Suppressor macrophage treated with lipopolysaccharide for 4 hours (primary cell): ENCODE measurements at places on chromosomes 1 and 21.
A peak's percentile ranks its signal among the peaks of the same experiment; 100 is the strongest.

- DNase-seq: peak; percentile 54
Measured at GRCh38 chr1:12244078-12244477, 14.2 kb downstream of the VPS13D start.

DNA sequence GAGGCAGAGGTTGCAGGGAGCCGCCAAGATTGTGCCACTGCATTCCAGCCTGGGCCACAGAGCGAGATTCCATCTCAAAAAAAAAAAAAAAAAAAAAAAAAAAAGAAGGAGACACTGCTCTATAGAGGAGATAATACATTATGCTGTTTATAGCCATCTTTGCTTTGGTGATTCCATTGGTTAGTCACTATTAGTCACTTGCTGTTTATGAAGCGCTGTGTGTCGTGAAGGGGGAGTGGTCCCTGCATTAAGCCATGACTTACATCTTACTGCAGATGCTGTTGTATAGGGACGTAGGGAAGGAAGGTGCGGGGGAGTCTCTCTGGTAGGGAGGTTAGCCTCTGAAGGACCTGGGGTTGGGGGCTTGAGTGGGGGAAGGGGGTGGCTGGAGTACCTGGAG, 48.3 kb downstream of the HUNK start:
- DNase-seq: no peak

DNA sequence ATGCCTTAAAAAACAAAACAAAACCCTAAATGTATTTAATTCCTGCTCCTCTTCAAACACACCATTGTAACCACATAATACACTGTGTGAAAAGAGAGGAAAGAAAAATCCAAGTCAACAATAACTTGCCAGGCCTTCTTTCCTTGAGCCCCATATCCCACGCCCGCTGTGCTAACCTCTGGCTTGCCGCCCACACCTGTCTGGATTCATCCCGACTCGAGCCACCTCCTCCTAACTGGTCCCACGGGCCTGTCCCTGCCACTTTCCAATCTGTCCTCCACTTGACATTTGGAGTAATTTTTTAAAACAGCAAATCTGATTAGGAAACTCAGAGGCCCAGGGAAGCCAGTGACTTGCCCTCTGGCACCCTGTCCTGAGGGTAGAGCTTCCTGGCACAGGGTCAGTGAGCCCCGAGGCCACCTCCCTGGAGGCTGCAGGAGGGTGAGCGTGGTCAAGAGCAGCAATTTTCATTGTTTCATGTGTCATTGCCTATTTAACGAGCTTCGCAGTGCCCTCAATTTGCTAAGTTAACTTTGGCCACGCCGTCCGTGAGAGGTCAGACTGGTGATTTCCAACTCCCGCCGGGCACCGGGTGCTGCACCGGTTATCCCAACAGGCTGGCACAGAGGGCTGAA, 54.1 kb downstream of the B3GALT5 start:
- DNase-seq: no peak

- DNase-seq: no peak
Measured at GRCh38 chr1:43246466-43247213, 23.1 kb upstream of the TMEM125 start.

- no peak for DNase-seq
Measured at GRCh38 chr1:25738499-25738898, 61.5 kb upstream of the SELENON start.

DNA sequence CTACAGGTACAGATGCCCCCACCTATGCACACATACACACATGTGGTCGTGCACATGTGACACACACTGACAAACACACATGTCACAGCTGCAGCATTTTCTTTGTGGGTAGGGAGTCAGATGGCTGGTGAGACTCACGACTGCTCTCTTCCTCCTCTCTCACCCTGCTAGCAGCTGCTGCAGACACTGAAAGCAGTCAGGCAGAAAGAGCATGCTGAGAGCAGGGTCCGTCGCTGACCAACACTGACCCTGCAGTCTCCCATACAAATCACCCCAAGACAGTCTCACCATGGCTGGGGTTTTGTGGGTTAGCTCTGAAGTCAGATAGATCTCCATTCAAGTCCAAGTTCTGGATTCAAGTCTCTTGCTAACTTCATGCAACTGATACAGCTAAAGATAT, 188.3 kb downstream of the ASTN1 start:
- DNase-seq: no peak

DNA sequence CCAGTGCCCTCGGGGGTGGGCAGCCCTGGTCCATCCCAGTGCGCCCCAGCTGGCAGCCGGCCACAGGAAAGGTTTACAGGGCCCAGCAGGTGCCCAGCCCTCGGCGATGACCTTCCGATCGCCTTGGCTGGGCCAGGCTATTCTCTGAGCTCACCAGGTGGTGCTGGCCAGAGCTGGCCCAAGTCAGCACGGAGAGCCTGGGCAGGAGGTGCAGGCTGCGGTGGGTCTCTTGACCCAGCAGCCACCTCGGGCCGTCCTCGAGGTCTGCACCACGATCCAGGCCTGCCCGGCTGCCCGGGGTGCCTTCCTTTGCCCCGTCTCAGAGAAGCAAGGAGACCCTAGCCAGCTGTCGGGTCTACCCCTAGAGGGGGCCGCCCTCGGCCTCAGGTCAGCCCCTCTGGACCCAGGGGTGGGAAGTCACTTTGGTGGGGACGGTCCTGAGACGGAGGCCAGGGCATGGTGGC, 370 bp downstream of the PERM1 start:
- DNase-seq: no peak

DNA sequence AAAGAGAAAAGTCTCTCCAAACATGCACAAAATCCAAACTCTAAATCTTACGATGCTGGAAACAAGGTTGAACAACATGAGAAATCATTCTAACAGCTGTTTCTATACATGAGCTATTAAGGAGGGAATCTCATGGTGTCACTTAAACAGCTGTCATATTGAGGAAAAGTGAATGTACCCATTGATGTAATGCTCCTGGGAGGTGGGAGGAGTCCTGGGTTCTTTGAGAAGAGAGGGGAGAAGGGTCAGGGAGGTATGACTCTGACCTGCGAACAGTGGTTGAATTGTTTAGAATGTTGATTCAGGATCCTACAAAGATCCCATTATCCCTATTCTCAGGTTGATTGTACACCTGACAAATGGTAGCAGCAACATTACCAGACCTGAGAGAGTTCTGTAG, 49.3 kb downstream of the ZC3H11B start:
- DNase-seq: no peak

GRCh38 chr1:110605901-110606656, at the start of gene KCNA2:
Gene KCNA2 (minus strand): TSS chr1:110606358. CDS start chr1:110604782, 1,576 bp downstream.
- DNase-seq: no peak

GRCh38 chr1:166300767-166301166, 134.0 kb upstream of the FAM78B start:
- no peak for DNase-seq

- no peak for DNase-seq
Measured at GRCh38 chr1:164672588-164672987, 113.6 kb downstream of the PBX1 start.

DNA sequence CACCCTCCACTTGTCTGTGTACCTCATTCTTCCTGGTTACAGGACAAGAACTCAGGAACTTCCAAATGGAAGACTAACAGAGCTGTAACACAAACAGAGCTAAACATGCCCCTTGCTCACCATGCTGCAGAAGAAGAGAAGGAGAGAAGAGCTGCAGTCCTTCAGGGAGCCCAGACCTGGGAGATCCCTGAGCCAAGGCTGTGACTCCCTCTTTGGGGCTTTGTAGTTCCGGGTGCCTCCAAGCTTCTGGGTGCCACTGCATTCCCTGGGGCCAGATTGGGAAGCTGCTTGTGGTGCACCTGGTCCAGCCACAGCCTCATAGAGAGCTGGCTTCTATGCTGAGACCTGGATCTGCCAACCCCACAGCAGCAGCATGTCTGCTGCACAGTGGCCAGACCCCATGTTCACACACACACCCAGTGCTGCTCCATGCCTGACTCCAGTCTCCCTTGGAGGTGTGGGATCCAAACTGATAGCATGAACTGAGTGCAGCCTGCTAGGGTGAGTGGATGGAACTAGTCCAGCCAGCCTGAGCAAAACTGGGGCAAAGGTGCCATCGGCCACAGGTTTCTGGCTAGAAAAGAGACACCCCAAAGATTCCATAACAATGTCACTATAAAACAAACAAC, 263.0 kb upstream of the NRIP1 start:
- DNase-seq: no peak

- DNase-seq: peak; percentile 90
Measured at GRCh38 chr1:41728403-41729202, 190.1 kb downstream of the HIVEP3 start.

GRCh38 chr1:60950224-60951063, 131.9 kb upstream of the NFIA start:
- no peak for DNase-seq

DNA sequence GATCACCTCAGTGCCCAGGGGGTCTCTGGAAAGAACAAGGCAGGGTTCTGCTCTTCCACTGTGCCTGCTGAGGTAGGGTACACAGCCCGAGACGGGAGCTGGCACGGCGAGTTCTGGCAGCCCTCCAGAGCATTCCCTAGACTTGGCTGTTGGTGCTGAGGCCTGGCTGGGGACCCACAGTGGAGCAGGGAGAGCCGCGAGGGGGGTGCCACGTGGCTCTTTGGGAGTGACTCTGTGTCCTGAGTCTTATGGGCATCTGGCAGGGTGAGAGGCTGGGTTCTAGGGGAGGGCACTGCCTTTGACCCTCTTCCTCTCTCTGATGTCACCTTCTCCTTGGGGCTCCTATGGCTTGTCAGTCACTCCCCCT, 336.4 kb downstream of the CAMTA1 start:
- no peak for DNase-seq

DNA sequence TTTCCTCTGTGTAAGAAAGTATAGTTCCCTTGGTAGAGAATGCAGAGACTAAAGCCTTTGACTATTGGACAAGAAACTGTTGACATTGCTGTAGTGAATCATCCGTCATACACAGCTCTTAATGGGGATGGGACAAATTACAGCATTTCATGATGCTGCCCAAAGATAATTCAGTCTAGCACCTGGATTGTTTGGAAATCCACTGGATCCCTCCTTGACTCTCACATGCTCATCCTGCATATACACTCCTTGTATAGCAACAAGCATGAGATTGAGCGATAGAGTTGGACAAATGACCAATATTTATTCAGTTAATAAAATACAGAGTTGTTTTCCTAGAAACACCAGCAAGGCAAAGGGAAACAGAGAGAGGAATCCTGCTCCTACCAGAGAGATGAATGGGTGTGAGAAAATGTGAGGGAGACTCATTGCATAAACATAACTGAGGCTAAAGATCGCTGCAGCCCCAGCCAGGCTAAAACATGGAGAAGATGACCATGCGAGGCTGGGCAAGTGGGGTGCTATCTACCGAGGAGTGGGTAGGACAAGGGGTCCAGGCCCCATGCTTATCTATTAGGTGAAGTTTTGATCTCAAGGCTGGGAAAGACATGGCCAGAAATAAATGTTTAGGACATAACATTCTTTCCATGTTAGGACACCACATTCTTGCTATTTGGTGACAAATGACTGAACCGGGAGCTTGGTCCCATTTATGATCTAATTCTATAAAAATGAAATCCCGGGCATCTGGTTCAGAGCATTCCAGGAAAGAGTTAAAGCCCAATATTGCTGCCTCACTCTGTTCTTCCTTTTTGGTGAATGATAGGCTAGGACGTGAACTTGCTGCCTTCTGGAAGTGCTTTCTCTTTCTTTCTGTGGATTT, 153.2 kb downstream of the TGFB2 start:
- no peak for DNase-seq

DNA sequence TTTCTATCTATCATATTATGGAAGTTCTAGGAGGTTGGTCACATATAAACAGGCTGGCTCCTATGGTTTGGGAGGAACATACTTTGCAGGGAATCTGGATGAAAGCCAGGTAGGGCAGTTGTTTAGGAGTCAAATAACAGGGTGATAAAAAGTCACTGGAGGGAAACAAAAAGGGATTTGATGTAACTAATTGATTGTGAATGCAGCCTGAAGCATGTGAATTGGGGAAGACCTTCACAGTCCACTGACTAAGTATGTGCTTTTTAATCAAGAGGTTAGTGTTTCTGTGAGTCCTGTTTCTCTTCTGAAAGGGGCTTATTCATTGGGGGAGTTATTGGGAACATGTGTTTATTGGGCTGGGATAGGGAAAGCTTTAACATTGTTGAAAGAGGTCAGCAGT, 41.3 kb downstream of the HMCN1 start:
- DNase-seq: no peak

DNA sequence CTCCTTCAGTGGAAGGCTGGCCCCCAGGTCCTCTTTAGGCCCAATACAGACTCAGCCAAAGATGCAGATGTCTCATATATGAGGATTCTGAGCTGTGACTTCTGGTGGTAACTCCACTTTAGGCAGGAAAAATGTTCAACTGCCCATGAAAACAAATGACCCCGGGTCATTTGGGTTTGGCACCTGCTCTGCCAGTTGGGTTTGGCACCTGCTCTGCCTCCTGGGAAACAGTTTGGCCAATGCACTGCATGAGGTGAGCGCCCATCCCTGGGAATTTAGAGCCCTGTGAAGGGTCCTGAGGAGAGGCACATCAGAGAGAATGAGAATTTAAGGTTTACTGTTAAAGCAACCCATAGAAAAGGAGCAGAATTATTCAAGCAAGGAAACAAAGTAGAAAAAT, 45.3 kb downstream of the B3GALT5 start:
- no peak for DNase-seq

GRCh38 chr1:86823386-86823785, 90.5 kb downstream of the SELENOF start:
- no peak for DNase-seq

GRCh38 chr1:109974191-109974590, 10.4 kb upstream of the AHCYL1 start:
- DNase-seq: peak; percentile 19

GRCh38 chr21:28439788-28440187, 552.9 kb downstream of the LTN1 start:
- DNase-seq: no peak

DNA sequence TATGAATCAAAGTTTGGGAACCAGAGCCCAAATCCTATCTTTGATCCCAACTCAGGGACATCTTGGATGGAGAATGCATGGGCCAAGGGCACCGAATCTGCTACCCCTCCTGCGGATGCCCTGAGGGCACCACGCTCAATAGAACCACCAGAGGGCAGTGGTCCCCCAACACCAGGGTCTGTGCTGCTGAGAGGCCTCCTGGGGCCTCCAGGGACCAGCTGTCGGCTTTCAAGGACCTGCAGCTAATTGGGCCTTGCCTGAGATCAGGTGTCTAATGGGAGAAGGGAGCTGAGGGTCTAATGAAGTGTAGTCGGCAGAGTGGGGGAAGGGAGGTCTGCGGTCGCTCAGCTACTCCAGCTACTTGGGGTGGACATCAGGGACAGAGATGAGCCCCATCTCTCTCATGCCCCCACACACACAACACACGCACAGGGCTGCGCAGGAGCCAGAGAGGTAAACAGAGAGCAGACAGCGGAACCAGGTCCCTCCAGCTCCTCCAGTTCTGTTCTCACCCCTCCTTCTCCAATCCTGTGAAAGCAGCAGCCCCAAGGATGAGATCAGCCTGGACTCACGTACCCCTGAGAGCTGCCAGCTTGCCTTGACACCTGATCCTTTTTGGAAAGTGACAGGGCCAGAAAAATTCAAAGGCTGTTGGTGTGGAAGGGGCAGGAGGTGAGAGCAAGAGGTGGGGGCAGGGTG, 34.9 kb upstream of the PPP1R15B start:
- DNase-seq: peak; percentile 84

- no peak for DNase-seq
Measured at GRCh38 chr1:43801203-43801602, 93.9 kb downstream of the ST3GAL3 start.
